Tibial nerve (tissue), 4 donors: ENCODE measurements at places on chromosomes 12 and 14. TPM values are rescaled to one million over a fixed set of nuclear protein-coding genes. Genes with fewer than 3 reads are reported as not detected.

Gene IL31
- not detected for total RNA-seq

Gene SLC25A47
- 2.5 TPM for total RNA-seq

Gene AICDA
- total RNA-seq = 2.6 TPM

Gene STON2
- 21.6 TPM for total RNA-seq

Gene LUM
- 34.3 TPM for total RNA-seq

Gene AKAP6
- total RNA-seq = 3.9 TPM

GRCh38 chr12:93042283-93042682, 113.2 kb upstream of the EEA1 start:
- no peak for DNase-seq

DNA sequence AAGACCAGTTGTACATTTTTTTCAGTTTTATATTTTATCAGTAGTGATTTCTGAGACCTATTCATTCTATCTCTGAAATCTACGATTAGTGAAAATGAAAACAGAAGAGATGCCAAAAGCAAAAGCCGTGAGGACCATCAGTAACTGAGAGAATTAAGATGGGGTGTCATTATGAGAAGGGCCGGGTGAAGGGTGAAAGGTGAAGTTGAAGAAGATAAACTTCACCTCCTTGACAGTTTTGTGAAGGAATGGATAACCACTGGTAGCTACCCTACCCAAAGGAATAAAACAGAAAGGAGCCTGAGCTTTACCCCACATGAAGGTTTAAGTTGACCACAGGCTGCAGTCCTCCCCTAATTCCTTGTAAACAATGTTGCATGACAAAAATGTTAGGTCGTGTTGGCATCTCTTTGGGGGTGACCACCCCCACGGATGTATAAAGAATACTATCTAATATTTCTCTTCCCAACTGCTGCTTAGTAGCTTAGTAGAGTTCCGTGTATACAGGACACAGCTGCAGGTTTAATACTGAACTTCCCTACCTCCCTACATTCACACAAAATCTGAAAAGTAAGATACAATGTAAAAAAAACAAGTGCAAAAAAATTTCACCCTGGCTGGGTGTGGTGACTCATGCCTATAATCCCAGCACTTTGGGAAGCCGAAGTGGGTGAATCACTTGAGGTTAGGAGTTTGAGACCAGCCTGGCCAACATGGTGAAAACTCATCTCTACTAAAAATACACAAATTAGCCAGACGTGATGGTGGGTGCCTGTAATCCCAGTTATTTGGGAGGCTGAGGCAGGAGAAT, 23.9 kb downstream of the GPR19 start:
- DNase-seq = no peak

- DNase-seq = peak; percentile 16
Measured at GRCh38 chr14:36556811-36557433, 25.5 kb downstream of the NKX2-8 start.

GRCh38 chr14:27917896-27918295, 848.7 kb upstream of the FOXG1 start:
- no peak for DNase-seq

GRCh38 chr12:53191096-53191884, 10.6 kb upstream of the CSAD start:
- no peak for DNase-seq

GRCh38 chr14:92926180-92926845, 3.4 kb downstream of the CHGA start:
- DNase-seq = no peak

DNA sequence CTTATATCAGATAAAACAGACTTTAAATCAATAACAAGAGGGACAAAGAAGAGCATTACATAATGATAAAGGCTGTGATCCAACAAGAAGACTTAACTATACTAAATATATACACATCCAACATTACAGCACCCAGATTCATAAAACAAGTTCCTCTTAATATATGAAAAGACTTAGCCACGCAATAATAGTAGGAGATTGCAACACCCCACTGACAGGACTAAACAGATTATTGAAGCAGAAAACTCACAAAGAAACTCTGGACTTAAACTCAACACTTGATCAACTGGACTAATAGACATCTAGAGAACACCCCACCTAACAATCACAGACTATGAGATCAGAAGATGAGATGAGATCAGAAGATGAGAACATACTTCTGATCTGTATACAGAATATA, 5.7 kb upstream of the CLEC14A start:
- no peak for DNase-seq

DNA sequence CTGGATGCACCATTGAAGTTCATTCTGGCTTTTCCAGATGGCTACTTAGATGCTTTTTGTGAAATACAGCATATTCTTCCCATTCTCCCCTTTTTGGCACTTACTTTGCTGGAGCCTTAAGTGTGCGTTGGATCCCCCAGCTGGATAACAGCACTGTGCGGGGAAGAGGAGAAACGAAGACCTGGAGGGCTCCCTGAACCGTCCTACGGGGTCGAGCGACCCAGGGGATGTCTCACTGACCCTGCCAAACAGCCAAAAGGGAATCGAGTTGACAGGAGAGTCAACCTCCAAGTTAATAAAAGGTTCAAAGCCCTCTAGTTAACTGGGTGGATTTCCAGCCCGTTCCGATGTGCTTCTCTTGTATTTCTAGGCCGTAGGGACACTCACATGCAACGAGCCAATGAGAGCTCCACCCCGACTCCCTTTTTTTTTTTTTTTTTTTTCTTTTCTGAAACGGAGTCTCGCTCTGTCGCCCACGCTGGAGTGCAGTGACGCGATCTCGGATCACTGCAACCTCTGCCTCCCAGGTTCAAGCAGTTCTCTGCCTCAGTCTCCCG, 1.0 kb upstream of the CAMKK2 start:
- DNase-seq = no peak

DNA sequence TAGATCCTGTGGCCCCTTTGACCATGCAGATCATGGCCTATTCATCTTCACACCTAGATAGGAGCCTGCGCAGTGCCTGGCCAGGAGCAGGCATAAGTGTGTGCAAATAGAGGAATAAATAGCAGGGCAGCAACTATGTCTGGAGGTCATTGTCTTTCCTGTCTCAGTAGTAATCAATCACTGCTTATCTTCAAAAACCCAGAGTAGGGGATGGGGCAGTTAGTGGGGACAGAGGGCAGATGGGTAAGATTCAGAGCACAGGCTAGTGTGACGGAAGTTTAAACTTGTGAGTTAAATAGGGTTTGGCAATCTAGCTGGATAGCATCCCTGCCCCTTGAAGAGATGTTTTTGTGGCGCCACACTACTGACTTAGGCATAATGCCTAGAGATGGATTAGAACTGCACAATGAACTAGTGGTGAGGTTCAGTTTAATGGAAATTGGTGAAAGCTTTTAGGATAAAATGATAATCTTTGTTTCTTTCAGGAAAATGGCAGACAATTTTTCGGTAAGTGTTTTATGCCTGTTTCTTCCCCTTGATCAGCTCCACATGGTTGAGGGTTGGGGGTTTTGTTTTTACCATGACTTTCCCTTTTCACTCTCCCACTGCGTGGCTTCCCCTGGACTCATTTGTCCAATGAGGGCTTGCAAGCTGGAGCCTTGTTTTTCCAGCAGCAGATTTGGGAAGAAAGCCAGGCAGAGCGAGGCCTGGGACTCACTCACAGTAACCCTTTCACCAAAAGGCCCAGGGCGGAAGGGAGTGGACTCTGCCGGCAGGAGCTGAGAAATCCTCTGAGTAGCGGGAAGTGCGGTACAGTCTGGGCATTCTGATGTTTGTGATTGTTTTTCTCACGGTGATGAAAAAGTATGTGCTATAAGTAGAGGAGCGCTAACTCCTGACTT, 8.1 kb downstream of the LGALS3 start:
- peak; percentile 73 for DNase-seq

DNA sequence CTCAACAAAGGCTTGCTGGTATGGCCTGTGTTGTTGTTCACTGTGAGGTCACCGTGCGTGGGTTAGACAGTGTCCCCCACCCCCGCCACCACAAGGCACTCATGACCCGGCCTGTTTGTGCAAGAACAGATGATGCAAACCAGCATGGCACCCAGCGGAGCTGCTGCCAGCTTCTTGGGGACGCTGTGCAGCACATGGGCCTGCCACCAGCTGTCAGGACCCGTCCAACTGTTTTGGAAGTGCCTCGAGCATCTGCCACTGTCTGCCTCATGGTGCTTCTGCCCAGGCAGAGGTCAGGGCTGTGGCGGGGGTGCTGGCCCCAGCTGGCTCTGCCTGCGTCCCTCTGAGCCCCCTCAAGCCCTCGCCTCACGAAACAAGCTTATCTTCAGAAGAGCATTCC, 1.5 kb downstream of the ASB2 start:
- no peak for DNase-seq

DNA sequence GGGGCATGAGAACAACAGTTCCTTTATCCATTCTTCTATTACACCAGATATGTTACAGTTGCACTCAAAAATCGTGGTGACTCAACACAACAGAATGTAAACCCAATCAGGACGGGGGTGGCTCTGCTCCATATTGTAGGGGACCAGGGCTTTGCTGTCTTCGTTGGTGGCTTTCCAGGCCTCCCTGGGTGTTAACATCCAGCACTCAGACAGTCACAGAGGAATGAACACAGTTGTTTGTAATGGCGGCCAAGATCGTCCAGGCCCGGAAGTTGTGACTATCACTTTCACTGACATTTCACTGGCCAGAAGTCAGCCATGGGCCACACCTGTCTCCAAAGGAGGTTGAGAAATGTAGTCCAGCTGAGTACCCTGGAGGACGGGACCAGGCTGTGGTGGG, 204.1 kb downstream of the CACNA1C start:
- DNase-seq = no peak

DNA sequence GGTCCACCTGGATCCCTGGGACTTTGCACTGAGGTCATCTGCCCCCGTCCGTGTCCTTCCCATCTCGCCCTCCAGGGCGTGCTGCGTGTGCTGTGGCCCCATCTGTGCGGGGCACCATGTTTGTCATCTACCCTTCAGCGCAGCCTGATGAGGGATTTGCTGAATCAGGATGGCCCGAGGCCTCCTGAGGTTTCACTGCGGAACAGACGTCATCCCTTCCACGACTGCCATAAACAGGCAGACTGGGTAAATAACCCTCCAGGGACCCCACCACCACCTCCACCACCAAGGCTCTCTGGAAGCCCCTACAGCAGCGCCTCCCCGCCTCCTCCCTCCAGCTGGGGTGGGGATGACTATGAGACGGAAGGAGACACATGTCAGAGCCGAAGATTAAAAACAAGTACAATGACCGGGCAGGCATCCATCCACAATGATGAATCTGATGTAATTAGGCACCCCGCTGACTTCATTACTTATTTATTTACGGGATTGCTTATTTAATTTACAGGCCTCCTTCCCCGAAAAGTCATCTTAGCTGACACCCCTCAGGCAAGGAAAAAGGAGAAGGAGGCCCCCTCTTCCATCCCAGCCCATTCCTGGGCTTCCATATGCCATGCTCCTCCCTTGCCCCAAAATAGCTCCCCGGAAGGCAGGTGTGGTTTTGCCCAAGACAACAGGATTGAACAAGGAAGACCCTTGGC, 39.4 kb downstream of the NCOR2 start:
- DNase-seq = no peak

GRCh38 chr14:63504648-63505047, 38.5 kb downstream of the PPP2R5E start:
- DNase-seq = no peak

DNA sequence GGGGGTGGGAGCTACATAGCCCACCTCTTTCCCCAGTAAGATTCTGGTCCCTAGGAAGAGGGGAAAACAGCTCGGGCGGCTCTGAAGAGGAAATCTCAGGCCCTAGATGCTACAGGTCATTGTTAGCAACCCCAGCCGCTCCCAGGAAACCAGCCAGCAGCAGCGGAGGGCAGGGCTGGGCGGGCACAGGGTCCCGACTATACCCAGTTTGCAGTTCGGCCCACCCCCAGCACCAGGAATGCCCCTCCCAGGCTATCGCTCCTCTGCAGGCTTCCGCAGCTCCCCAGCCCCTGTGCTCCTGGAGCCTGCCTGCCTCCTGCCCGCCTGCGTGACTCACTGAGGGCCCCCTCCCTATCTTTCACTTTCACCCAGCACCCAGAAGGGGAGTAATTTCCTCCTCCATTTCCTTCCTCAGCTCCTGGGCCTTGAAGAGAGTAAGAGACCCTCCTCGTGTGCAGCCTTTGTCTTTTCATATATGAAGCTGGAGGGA, 27.2 kb upstream of the PNMA1 start:
- no peak for DNase-seq

DNA sequence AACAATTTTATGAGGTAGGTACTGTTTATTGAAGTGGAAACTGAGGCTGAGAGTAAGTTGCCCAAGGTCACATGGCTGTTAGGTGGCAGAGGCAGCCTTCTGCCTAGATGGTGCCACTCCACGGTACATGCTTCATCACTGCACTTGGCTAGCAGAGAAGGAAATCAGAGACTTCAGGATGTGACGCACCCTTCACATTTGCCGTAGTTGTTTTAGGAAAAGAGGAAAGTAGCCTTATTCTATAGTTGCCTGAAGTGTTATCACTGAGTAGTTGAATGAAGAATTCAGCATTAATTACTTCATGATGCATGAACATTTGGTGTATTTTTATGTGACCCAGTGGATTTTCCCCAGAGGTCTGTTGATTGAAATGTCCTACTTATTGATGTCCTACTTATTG, 55.7 kb downstream of the ERC1 start:
- DNase-seq = no peak

GRCh38 chr12:11739980-11740577, 90.6 kb downstream of the ETV6 start:
- DNase-seq = no peak

- no peak for DNase-seq
Measured at GRCh38 chr14:59912443-59912842, 7.5 kb upstream of the LRRC9 start.

- DNase-seq = no peak
Measured at GRCh38 chr12:128783129-128783574, 40.6 kb downstream of the SLC15A4 start.

DNA sequence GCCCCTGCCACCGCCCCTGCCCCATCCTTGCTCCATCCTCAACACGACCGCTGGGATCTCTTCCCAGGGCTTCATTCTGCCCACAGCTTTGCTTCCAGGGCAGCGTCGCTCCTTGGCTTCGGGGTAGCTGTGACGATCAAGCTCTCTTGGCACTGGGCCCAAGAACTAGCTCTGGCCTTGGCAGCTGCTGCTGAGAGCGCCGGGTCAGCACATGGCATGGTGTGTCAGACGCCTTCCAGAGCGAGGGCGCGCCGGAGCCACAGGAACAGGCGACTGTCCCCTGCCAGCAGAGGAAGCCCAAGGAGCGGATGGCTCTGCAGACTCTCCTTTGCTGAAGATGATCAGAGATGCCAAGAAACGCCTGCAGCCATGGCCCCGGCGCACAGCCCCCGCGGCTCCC, 15.9 kb downstream of the RAB35 start:
- DNase-seq = peak; percentile 48

- no peak for DNase-seq
Measured at GRCh38 chr12:59820594-59821011, 224.8 kb downstream of the SLC16A7 start.

GRCh38 chr14:68271913-68272391, 452.4 kb downstream of the RAD51B start:
- no peak for DNase-seq
